Sciatic nerve (tissue), 2 donors: ENCODE measurements at places on chromosomes 7 and 10. TPM values are rescaled to one million over a fixed set of nuclear protein-coding genes. Genes with fewer than 3 reads are reported as not detected.

- DNase-seq = no peak
Measured at GRCh38 chr10:29598851-29599311, 35.9 kb downstream of the SVIL start.

Gene RBP3
- total RNA-seq = not detected

DNA sequence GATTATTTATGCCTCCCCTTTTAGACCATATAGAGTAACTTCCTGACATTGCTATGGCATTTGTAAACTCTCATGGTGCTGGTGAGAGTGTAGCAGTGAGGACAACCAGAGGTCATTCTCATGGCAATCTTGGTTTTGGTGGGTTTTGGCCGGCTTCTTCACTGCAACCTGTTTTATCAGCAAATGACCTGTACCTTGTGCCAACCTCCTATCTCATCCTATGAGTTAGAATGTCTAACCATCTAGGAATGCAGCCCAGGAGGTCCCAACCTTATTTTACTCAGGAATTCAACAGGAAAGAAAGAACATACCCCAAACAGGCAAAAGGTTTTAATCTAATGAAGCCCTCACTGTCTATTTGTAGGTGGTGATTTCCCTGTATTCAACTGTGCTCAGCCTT lies 205.4 kb upstream of the YAE1 start:
- no peak for DNase-seq

DNA sequence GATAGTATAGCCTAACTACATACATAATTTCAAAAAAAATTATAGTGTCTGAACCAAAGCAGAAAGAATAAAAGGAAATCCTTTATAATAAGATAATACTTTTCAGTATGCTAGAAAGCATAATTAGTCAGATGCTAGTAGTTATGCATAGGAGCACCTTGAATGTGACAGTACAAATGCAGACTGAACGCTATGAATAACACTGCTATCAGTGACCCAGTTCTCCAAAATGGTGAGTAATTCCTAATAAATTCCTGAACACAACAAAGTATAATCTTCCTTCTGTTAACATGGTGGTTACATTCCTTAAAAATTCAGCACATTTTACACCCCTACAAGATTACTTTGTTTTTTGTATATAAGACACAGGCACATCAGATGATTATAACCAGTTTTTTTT lies 1.2 kb upstream of the CHPF2 start:
- no peak for DNase-seq

Gene SUMF2
- total RNA-seq = 86.4 TPM

DNA sequence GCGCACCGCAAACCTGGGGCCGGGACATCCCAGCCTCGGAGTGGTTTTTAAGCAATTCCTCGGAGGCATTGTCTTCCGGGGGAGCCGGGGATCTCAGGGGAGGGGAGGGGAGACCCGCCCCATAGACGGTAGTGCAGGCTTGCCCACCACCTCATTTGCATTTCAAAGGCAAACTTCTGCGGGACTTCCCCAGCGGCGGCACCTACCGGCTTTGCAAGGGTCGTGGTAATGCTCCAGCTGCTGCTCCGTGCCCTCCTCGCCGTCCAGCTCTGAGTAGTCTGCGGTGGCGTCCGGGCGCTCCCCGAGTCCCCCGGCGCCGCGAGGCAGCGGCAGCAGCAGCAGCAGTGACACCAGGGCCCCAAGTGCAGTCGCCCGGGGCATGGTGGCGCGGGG lies 425 bp downstream of the TLL2 start:
- DNase-seq = no peak

DNA sequence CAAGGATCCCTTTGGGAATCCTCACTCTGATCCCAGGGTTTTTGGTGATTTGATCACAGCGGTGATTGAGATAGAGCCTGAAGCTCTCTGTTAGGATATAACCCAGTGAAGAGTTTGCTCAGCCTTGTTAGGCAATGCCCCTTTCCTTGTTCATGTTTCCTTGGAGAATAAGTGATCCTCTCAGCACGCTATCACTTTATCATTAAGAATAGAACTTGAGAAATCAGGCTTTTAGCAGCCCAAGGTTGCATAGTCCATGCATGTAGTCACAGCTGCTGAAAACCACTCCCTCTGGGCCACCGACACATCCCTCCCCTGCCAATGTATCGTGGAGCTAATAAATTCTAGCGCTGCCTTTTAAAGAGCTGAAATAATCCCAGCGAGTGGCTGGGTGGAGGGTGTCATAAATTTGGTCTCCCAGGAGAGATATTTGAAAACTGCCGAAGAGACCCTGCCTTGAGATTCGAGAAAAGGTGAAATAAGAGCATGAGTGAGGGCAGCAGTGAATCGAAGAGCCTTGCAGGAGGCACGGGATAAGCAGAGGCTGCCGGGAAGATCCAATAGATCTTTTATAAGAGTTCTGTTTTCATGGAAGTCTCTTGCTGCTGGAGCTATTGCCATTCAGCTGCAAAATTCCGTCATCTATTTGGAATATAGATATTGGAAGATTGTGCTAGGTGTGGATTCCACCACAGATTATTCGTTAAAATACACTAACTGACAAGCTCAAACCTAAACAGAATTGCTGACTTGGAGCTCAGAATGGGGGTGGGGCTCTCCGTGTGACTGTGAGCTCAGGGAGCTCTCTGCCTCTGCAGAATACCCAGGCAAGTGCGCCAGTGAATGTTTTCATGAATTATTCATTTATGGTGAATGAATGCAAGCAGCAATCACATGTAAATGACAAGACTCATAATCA lies 249.8 kb downstream of the TRIL start:
- no peak for DNase-seq

Gene NEUROG3
- not detected for total RNA-seq

DNA sequence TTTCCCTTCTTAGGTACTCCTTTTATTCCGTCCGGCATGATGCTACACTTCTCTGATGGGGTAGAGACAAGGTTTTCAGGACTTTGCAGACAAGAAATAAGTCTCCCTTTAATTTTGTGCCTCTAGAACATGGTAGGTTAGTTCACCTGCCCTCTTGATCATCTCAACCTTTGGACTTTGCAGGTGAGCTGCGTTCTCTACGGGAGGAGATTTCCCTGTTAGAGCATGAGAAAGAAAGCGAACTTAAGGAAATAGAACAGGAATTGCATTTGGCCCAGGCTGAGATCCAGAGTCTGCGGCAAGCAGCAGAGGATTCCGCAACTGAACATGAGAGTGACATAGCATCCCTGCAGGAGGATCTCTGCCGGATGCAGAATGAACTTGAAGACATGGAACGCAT lies 9.2 kb downstream of the CCDC136 start:
- DNase-seq = no peak

GRCh38 chr10:128150045-128150493 lies 23.8 kb upstream of the MKI67 start:
- DNase-seq = peak; percentile 67

GRCh38 chr7:4830176-4830575 lies 31.7 kb downstream of the PAPOLB start:
- DNase-seq = peak; percentile 79

GRCh38 chr7:159177284-159177953 lies 32.8 kb upstream of the VIPR2 start:
- DNase-seq = no peak

- DNase-seq = no peak
Measured at GRCh38 chr7:116246357-116246756, 36.0 kb downstream of the TES start.

Gene ASZ1
- total RNA-seq = not detected

- DNase-seq = no peak
Measured at GRCh38 chr7:122258971-122259370, 45.6 kb downstream of the FEZF1 start.

DNA sequence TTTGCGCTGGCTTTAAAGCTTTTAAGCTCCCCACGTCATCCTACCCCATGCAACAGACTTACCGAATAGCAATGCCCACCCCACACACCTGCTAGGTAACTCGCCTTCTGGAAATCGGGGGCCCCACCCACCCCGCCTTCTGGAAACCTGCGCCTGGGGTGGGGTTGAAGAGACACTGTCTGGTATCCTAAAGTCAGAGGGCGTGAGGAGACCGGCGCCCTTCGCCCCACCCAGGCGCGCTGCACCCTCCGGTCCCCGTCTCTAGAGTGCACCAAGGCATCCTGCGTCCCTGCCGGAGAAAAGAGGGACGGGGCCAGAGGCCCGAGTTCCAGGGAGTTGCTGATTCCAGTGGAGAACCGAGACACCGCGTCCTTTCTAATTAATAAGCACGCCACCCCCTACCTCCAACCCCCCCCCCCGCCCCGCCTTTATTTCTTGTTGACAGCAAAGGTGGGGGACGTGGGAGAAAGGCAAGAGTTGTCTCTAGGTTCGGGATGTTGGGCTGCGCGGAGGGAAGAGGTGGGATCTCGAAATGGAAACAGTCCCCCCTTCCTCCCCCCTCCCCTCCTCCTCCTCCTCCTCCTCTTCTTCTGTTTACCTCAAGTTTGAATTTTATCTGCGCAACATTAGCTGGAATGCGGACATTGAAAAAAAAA lies 220.9 kb upstream of the MKLN1 start:
- DNase-seq = peak; percentile 70

Gene VWA2
- 0.62 TPM for total RNA-seq

Gene ACTR3C
- total RNA-seq = 3.3 TPM

DNA sequence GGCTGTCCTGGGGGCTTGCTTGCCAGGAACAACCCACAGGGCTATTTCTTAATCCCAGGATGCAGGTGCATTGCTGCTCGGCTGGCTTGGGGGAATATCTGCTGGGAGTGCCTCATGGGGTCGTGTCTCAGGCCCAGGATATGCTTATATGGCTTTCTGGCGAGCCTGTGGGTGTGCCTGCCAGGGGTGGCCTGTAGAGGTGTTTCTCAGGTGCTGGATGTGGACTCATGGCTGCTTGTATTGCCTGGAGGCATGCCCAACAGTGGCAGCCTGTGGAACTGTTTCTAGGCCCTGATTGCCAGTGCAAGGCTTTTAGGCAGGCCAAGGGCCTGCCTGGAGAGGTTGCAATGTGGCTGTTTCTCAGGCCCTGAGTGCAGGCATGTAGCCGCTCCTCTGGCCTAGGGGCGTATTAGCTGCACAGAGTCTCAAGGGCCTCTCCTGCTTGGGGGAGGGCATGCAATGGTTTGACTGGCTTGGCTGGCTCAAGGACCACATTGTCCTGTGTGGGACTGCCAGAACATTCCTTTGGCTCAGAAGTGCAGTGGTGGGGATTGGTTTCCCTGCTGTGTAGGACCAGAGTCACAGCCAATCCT lies 202.1 kb downstream of the ATRNL1 start:
- DNase-seq = no peak

Gene ANLN
- 2.4 TPM for total RNA-seq
